ENCODE measurements at places on chromosomes 12 and 14. TPM values are rescaled to one million over a fixed set of nuclear protein-coding genes. Genes with fewer than 3 reads are reported as not detected.

Gene EXOC3L4
- 29.1 TPM for total RNA-seq

Gene SMCO2
- total RNA-seq = not detected

Gene LIN7A
- 4.1 TPM for total RNA-seq

Gene TAS2R42
- not detected for total RNA-seq

Gene BCL7A
- total RNA-seq = 5.7 TPM

Gene ZNF891
- 1.4 TPM for total RNA-seq

Gene TGM1
- 2.2 TPM for total RNA-seq

Gene RPL6
- 860 TPM for total RNA-seq

Gene KRT83
- not detected for total RNA-seq

Gene MYH6
- total RNA-seq = 0.09 TPM

Gene CCDC177
- total RNA-seq = not detected

Gene TAMALIN
- total RNA-seq = 9.4 TPM

Gene LRRK2
- 15.7 TPM for total RNA-seq

Gene KCNH3
- 0.19 TPM for total RNA-seq

Gene RERG
- total RNA-seq = 5.2 TPM

Gene CCDC59
- 34.2 TPM for total RNA-seq

Gene ANP32D
- total RNA-seq = not detected

Gene NINJ2
- 5.2 TPM for total RNA-seq

Gene EGLN3
- 140 TPM for total RNA-seq

Gene DAO
- 4.8 TPM for total RNA-seq

Gene GALNT16
- 0.87 TPM for total RNA-seq

Gene BMAL2
- 2.2 TPM for total RNA-seq

Gene FAM161B
- 4.0 TPM for total RNA-seq

Gene RNASE3
- not detected for total RNA-seq

Gene SERPINA6
- 0.44 TPM for total RNA-seq

Gene OVCH1
- not detected for total RNA-seq

Gene ATL1
- total RNA-seq = 12.0 TPM

Gene KCNC2
- total RNA-seq = not detected

Gene CMA1
- 1.6 TPM for total RNA-seq

Gene FKBP3
- total RNA-seq = 46.2 TPM

Gene PTHLH
- not detected for total RNA-seq

Gene HOXC9
- total RNA-seq = not detected

Gene LRFN5
- total RNA-seq = 0.49 TPM

Gene NR4A1
- total RNA-seq = 44.6 TPM

Gene NELL2
- 7.4 TPM for total RNA-seq

Gene SLC6A12
- not detected for total RNA-seq

Gene CD69
- 3.2 TPM for total RNA-seq

Gene PGF
- 2.3 TPM for total RNA-seq

Gene NOS1
- total RNA-seq = 11.0 TPM

Gene OTX2
- not detected for total RNA-seq

Gene CHGA
- 187 TPM for total RNA-seq

Gene MANSC4
- not detected for total RNA-seq

Gene AQP6
- total RNA-seq = not detected

Gene CCDC175
- total RNA-seq = 1.6 TPM

Gene KLHL33
- 0.12 TPM for total RNA-seq

Gene RNU7-1
- total RNA-seq = not detected

Gene DYNLL1
- total RNA-seq = 309 TPM

Gene OR4E2
- not detected for total RNA-seq

Gene CLEC4D
- not detected for total RNA-seq

Gene TSPAN11
- 4.2 TPM for total RNA-seq

Data from mucosa of descending colon (tissue), 3 donors.